ENCODE measurements at places on chromosomes 5 and 9. TPM values are rescaled to one million over a fixed set of nuclear protein-coding genes. Genes with fewer than 3 reads are reported as not detected.

NRARP gene
- polyA plus RNA-seq = 4.2 TPM

DNA sequence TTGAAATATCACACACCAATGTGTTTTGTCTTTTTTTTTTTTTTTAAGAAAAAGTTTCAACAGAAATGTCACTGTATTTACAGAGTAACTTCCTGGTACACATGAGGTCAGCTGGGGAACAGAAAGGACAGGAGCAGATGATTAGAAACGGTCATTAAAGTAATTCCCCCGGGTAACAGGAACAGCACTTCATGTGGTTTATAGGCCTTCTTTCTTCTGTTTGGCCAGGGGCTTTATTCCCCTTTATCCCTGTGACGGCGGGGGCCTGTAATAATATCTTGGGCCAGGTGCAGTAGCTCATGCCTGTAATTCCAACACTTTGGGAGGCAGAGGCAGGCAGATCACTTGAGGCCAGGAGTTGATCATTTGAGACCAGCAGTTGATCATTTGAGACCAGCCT is 30.5 kb upstream of the MSH3 start:
- no peak for DNase-seq

GRCh38 chr5:82348784-82349425 is 70.8 kb upstream of the RPS23 start:
- no peak for DNase-seq

NRG2 gene
- 3.7 TPM for polyA plus RNA-seq

DNA sequence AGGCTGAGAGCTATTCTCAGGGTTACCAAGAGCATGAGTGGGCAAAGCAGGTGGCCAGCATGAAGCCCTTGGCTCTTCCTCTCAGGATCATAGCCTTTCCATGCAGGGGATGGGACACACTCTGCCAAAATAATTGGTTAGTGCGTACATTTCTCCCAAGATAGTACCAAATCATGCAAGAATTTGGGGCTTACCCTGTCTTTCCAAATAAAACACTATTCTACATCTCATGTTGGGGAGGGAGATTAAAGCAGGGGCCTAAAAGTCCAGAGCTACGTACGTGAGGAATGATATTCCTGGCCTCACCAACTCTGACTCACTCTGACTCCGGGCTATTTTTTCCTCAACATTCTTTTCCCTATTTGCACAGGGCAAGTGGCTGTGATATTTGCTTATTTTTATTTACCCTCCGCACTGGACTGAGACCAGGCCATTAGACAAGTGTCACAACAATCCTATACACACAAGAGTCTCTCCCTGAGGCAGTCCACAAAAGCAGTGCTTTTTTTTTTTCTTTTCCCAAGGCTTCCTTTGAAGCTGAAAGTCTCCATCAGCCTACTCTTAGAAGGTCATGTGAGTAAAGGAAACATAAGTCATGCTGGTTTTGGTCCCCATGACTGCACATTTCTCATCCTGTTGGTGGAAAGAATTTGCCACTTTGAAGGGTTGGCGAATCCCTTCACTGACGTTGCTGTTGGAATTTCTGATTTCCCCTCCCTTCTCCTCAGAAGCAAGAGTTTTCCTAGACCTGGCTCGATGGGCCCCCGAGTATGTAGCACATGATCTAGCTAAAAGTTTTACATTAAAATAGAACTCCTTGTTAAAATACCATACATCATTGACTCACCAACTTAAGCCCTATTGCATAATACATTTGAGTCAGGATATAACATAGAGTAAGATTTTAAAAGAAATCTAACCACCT is 40.0 kb downstream of the TMEM252 start:
- DNase-seq = no peak

- no peak for DNase-seq
These were observed 12.9 kb downstream of the NIPSNAP3B start for GRCh38 chr9:104776797-104777196.

- DNase-seq = no peak
These were observed 41.5 kb upstream of the ANKH start for GRCh38 chr5:14913096-14913495.

- no peak for DNase-seq
These were observed 293.0 kb downstream of the SEC61B start for GRCh38 chr9:99515093-99515492.

GRCh38 chr5:133753856-133754255 is 141.5 kb upstream of the FSTL4 start:
- DNase-seq = no peak

DNA sequence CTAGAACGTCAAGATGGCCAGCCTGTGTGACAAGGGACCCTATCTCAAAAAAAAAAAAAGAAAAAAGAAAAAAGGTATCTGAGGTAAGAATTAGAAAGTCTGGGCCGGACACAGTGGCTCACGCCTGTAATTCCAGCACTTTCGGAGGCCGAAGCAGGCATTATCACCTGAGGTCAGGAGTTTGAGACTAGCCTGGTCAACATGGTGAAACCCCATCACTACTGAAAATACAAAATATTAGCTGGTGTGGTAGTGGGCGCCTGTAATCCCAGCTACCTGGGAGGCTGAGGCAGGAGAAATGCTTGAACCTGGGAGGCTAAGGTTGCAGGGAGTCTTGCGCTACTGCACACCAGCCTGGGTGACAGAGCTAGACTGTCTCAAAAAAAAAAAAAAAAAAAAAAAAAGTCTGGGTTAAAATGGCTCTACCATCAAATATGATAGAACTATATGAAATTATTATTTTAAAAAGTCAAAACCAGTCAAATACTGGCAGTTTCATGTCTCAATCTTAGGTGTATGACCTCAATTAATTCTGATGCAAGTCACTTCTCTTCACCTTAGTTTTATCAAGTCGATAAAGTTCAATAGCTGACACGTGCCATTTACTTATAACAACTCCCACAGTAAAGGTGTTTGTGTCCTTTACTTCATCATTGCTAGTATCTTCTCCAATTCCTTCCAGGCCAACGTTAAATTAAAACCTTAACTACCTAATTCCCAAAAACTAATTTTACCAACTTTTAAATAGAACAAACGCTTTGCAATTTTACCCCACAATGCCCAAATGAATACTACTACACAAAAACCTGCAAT is 1.1 kb downstream of the RPS23 start:
- no peak for DNase-seq

- DNase-seq = no peak
These were observed 22.8 kb downstream of the RAB14 start for GRCh38 chr9:121178676-121179372.

GRCh38 chr5:43687275-43687674 is 84.3 kb downstream of the NNT start:
- DNase-seq = no peak

SUB1 gene
- polyA plus RNA-seq = 55.4 TPM

GRCh38 chr5:40171971-40172370 is 507.7 kb upstream of the PTGER4 start:
- no peak for DNase-seq

SLC23A1 gene
- polyA plus RNA-seq = not detected

PCDHB7 gene
- 1.7 TPM for polyA plus RNA-seq

DNA sequence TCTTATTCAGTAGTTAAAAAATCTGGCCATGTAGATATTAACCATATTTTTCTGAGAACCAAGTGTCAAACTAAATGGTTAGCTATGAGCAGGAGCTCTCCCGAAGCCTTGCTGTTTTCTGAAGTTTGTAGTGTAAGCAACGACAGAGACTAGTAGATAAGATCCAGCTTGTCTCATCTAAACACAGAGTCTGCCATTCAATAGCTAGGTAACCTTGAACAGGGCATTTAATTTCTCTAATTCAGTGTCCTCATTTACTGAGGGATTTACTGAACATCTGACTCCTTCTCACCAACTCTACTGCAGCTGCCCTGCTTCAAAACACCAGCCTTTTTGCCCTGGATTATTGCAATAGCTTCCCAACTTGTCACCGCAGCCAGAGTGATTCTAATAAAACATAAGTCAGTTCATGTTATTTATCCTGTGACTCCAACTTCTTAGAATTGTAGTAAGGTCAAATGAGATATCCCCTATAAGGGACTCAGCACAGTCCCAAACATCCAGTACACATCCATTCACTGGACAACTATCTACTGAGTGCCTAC is 337.0 kb downstream of the PLK2 start:
- DNase-seq = no peak

- DNase-seq = no peak
These were observed 1.7 kb downstream of the TRAF1 start for GRCh38 chr9:120924698-120925534.

PHF24 gene
- polyA plus RNA-seq = not detected

GRCh38 chr5:7869474-7870136 is 657 bp downstream of the MTRR start:
- peak; percentile 63 for DNase-seq

DNA sequence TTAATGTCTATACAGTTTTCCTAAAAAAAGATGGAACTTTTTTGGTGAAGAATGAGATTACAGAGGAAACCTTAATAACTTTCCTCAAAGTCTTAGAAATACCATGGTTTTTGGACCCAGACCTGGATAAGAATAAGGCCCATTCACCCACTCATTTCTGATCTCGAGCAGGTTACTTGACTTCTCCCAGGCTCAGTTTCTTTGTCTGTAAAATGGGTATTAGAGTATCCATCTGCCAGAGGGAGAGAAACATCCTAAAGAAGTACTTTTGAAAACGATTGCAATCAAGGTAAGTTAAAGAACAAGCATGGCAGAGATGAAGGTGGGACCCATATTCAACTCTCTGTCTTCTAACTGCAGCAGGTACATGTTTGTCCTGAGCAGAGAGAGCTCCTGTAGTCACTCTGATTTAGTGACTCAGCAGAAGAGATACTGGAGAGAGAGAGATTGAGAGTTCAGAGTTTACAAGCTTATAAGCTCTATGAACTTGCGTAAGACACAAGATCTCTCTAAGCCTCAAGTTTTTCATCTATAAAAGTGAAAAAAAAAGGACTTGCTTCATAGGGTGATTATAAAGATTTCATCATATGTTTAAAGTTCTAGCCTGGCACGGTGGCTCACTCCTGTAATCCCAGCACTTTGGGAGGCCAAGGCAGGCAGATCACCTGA is 379.4 kb upstream of the SGCD start:
- no peak for DNase-seq

SLC1A3 gene
- not detected for polyA plus RNA-seq

GRCh38 chr9:133502112-133502511 is 22.6 kb downstream of the MYMK start:
- DNase-seq = no peak

DNA sequence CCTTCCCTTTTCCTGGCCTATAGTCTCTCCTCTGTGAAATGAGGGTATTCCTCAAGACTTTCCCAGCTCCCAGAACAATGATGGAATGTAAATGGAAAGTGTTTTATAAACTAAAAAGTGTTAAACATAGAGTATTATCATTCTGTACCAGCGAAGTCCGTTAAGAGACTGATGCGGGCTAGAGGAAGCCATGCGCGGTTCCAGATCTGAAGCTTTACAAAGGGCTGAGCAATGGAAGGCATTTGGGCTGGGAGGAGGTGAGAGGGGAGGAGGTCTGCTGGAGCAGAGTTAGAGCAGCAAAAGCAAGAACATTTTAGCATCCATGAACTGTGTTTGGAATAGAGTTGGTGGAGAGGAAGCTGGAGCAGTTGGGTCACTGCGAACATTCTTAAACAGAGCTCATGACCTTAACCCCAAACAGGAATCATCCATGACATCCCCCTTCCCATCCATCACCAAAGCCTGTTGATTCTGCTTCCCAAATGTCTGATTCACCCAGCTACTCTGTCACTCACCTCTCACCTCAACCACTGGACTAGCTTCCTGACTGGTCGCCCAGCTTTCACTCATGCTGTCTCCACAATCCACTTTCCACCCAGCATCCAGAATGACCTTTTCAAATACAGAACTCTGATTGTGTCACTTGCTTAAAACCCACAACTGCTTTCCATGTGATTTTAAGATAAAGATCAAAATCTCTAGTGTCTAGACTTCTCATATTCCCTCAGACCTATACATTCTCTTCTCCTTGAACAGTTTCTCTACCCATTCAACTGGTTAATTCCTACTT is 37.1 kb downstream of the CDK5RAP2 start:
- no peak for DNase-seq

DNA sequence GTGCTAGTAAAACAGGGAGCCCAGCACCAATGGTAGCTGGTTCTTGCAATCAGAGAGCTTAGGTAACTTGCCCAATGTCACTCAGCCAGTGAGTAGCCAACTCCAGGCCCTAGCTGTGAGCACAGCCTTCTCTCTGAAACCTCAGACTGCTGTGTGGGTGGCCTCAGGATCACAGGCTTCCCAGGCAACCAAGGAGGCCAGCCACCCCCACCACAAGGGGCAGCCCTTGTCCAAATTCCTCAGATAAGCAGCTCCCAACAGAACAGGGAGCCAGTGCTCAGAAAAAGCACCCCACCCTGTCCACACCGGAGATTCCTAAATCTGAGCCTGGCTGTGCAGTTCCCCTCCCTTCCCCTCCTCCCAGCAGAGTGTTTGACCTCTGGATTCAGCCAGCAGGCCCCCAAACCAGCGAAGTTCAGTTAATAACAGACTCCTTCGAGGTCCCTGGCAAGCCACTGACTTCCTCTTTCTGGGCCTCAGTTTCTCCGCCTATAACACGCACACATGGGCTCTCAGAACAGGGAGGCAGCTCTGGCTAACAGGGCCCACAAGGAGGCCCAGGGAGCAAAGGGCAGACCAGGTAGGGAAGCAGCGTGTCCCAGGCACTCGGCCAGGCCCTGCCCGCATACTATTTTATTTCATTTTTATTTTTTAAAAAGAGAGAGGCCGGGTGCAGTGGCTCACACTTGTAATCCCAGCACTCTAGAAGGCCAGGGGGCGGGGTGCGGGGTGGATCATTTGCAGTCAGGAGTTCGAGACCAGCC is 2.7 kb downstream of the EEIG1 start:
- no peak for DNase-seq

Data from SK-N-SH (cell line).